ENCODE measurements at places on chromosomes 6 and 20.
A peak's percentile ranks its signal among the peaks of the same experiment; 100 is the strongest.

GRCh38 chr20:57749869-57750268, 40.1 kb upstream of the PMEPA1 start:
- DNase-seq: no peak

DNA sequence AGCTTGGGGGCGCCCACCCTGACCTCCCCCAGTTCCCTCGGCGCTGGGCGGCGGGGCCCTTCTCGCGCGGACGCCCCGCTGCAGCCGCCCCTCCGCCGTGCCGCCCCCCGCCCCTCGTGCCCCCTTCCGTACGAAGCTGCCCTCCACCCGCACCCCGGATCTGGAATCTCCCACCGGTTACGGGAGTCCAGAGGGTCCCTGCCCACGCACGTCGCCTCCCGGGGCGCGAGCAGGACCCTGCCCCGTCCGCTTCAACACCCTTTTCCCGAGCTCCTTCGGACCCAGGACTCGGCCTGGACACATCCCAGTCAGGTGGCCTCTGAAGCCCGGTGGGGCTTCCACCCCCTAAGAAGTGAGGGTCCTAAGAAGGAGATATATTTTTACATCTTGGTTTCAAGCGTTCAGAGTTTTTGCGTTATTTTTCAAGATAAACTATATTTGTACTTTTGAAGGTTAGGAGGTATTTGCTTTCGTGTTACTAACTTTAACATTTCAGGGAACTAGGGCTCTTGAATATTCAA, 506 bp downstream of the ARFGAP1 start:
- no peak for DNase-seq

- peak; percentile 10 for DNase-seq
These were observed 7.3 kb downstream of the VWA7 start for GRCh38 chr6:31769684-31770371.

GRCh38 chr6:112245511-112246203, 8.7 kb downstream of the LAMA4 start:
- DNase-seq: no peak

GRCh38 chr6:92989656-92990055, 429.7 kb downstream of the EPHA7 start:
- DNase-seq: no peak

DNA sequence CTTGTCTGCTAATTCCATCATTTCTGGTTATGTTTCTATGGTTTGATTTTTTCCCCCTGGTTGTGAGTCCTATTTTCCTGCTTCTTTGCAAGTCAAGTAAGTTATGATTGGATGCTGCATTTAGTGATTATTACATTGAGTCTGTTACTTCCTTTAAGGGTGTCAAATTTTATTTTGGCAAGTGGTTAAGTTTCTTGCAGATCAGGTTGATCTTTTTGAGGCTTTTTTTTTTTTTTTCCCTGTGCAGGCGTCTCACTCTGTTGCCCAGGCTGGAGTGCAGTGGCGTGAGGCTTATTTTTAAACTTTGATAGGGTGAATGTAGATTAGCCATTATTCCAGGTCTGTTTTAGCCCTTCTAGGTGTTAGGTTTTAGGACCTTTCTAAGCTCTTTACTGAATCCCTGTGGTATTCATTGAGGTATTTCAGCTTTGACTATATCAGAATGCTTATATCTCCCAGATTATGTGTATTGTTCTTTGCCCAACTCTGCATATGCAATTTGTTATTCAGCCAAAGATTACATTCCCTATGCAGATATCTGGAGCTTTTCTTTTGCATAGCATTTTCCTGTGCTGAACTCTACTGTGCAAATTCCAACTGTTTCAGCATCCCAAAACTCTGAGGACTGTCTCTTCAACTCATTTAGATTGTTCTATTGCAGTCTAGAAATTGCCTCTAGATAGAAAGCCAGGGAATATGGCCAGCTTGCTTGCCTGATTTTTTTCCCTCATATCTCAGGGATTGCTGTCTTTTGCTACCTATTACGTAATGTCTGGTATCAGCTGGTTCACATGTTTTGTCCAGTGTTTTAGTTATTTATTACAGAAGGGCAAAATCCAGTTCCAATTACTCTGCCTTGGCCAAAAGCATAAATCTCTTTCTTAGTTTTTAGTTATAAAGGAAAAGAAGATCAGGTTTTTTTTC, 113.3 kb downstream of the AFG1L start:
- DNase-seq: no peak

GRCh38 chr20:37911261-37911660, 8.3 kb downstream of the VSTM2L start:
- DNase-seq: no peak

GRCh38 chr6:91276315-91276714, 689.4 kb upstream of the MAP3K7 start:
- DNase-seq: no peak

- DNase-seq: no peak
These were observed 88.6 kb downstream of the RNF217 start for GRCh38 chr6:125050663-125051318.

GRCh38 chr20:3047486-3048419, 1.9 kb downstream of the MRPS26 start:
- DNase-seq: no peak

- DNase-seq: no peak
These were observed 23.9 kb downstream of the SRPK1 start for GRCh38 chr6:35897036-35897435.

DNA sequence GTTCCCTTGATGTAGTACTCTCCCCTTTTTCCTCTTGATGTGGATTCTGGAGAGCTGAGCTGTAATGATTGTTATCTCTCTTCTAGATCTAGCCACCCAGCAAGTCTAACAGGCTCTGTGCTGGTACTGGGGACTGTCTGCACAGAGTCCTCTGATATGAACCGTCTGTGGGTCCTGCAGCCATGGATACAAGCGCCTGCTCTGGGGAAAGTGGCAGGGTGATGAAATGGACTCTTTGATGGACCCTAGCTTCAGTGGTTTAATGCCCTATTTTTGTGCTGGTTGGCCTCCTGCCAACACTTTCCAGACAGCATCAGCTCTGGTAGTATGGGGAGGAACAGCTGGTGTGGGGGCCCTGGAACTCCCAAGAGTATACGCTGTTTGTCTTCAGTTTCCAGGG, 216.3 kb downstream of the ADGRG6 start:
- DNase-seq: no peak

GRCh38 chr20:16283978-16284377, 289.3 kb downstream of the KIF16B start:
- DNase-seq: no peak

DNA sequence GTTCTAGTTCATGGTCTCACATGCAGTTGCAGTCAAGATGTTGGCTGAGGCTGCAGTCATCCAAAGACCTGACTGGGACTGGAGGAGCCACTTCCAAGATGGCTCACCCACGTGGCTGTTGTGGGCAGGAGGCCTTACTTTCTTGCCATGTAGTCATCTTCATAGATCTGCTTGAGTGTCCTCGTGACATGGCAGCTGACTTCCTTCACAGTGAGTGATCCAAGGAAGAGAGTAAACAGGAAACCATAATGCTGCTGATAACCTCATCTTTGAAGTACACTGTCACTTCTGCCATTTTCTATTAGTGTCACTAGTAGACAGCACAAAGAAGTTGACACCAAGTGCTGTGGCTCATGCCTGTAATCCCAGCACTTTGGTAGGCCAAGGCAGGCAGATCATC, 40.1 kb upstream of the AKIRIN2 start:
- no peak for DNase-seq

- no peak for DNase-seq
These were observed 169.3 kb downstream of the ANKRD60 start for GRCh38 chr20:58059260-58059544.

Data from hypothalamus (tissue), 51 donors.